Tongue (tissue), 3 donors: ENCODE measurements at places on chromosomes 1 and 21. TPM values are rescaled to one million over a fixed set of nuclear protein-coding genes. Genes with fewer than 3 reads are reported as not detected.

DNA sequence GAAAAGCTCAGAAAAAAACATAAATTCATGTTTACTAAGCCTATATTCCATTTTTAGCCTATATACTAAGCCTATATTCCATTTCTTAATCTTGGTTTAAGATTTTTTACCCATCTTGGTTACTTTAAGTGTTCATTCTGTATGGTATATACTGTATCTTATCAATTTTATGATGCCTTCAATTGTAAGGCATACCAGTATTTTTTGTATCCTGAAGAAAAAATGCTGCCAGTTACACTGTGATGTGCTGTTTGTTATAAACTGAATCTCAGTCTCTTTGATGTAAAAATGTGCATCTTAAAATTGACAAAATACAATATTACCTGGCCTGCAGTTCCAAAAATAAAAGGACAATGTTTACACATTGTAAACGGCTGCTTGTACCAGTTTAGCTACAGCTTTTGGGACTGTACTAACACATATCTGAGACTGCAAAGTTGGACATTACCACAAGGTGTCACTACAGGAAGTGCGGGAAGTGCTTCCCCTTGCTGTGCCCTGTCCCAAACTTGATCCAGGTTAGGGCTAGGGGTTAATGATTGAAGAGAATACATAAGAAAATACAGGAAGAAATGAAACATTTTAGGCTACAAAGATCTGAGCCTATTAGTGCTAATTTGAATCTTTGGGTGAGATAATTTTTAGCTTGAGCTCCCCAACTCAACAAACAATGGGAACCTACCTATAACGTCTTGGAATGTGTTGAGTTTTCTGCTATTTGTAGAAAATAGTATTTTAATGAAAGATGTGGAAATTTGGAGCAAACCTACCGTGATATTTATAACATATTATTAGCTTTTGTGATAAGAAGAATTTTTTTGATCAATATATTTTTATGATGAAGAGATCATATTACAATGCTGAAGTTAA is 108.9 kb downstream of the LBR start:
- peak; percentile 59 for DNase-seq

- DNase-seq = peak; percentile 92
Measured at GRCh38 chr1:19437891-19438294, 47.4 kb downstream of the CAPZB start.

DNA sequence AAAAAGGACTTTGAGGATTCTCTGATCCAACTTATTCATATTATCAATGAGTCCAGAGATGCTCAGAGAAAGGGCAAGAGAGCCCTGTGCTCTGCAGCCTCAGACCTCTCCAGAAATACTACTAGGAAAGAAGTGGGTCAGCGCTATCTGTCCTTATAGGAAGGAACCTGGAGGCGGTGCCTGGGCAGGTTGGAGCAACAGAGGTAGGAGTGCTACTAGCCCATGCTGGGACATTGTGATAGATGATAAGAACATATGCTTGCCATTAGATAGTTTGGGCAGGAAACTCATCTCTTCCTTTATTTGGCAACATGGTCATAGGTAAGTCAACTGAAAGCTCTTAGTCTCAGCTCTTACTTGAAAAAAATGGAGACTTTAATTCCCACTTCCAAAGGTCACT is 133.7 kb upstream of the COA6 start:
- DNase-seq = no peak

DNA sequence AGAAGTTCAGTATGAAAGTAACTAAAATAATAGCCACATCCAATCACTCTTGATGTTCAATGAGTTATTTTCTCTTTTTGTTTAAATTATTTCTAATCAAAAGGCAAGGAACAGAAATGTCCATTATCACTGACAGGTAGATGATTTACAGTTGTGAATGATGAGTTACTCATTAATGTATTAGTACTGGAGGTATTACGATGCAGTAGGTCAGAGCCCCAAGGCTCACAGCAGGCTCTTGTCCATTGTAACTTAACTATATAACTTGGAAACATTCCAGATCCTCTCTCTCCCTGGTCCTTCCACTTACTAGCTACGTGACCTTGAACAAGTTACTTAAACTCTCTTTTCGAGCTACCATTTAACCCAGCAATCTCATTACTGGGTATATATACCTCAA is 39.5 kb downstream of the CRB1 start:
- no peak for DNase-seq

GRCh38 chr1:52725903-52726264 is 369 bp upstream of the ZYG11B start:
- no peak for DNase-seq

GRCh38 chr1:31122101-31122735 is 56.7 kb upstream of the PUM1 start:
- DNase-seq = peak; percentile 65

GRCh38 chr1:229433364-229434004 is 410 bp downstream of the ACTA1 start:
- DNase-seq = no peak

DNA sequence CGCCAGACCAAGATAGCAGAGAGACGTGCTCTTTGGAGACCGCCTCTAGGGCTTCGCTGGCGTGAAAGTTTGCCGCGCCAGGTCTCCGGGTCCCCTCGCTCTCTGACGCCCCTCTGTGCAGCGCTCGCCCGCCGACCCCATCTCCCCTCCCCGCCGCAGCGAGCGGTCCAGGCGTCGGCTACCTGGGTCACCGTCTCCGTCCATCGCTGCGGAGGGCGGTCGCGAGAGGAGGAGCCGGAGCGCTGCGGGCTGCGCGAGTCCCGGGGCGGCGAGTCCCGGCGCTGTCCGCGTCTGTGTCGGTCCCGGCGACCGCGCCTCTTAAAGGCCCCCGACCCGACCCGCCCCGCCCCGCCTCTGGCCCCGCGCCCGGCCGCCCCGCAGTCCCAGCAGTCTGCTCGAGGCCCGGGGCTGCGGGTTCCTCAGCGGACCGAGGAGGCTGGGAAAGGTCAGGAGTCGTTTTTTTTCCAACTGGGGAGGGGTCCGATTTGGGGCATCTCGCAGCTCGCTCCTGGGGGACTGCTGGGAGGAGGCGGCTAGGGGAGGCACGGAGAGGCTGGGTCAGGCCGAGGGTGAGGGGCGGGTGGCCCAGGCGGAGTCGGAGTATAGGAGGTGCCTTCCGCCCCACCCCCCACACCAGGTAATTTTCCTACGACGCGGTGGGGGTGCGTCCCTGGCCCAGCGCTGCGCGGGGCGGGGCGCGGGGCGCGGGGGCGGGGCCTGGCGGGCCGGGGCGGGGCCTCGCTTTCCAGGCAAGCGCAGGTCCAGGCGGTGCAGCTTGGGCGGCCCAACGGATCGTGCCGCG is at the start of the genes FBXO2 and FBXO44:
Gene FBXO2, minus strand, starts transcription at position 293 of the 802 bp plus-strand sequence. Its CDS starts 89 bp downstream, at position 204.
Gene FBXO44, plus strand, starts transcription at position 741 of the 802 bp plus-strand sequence. CDS start 959 bp downstream, outside the sequence.
- DNase-seq = no peak

GRCh38 chr1:159848326-159848725 is 14.1 kb downstream of the VSIG8 start:
- no peak for DNase-seq

DNA sequence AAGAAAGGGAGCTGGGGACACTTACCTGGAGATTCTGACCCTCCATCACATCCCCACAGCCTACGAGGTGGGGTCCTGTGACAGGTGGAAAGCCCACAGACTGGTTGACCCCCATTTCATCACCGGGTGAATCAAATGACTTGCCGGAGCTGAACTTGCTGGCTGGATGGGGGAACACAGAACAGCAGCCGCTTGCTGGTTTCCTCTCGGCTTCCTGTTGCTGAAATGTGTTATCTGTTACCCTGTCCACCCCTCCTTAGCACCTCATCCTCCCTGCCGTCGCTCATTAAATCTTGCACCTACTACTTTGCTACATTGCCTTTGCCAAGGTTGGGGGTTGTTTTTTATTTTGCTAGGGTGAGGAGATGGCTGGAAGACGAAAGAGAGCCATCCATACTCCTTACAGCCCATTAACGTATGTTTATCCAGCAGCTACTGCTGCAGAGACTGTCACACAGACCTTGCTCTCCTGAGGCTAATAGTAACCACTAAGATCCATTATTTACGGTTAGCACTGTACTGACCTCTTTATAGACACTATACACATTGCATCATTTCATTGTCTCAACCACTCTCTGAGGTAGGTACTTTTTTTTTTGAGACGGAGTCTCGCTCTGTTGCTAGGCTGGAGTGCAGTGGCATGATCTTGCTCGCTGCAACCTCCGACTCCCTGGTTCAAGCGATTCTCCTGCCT is 7.0 kb downstream of the PAFAH2 start:
- DNase-seq = no peak

- peak; percentile 34 for DNase-seq
Measured at GRCh38 chr1:19208710-19209438, 1.2 kb downstream of the UBR4 start.

- peak; percentile 91 for DNase-seq
Measured at GRCh38 chr1:227947676-227948492, at the start of gene WNT9A. TSS of gene WNT9A (minus strand) at chr1:227947932. CDS start at chr1:227947887, 45 bp downstream.

DNA sequence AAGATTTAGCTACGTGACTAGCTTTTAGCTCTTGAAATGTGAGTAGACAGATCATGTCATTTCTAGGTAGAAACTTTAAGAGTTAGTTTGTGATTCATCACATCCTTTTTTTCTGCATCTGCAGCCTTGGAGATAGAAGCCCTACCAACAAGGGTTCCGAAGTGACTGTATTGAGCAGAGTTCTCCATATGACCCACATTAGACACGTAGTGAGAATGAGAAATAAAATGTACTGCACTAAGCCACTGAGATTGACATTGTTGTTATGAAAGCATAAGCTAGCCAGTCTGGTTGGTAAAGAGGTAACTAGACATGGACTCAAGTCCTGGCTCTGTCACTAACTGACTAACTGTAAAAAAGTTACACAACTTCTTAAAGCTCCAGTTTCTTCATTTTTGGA is 296.1 kb downstream of the PDE4B start:
- no peak for DNase-seq

DNA sequence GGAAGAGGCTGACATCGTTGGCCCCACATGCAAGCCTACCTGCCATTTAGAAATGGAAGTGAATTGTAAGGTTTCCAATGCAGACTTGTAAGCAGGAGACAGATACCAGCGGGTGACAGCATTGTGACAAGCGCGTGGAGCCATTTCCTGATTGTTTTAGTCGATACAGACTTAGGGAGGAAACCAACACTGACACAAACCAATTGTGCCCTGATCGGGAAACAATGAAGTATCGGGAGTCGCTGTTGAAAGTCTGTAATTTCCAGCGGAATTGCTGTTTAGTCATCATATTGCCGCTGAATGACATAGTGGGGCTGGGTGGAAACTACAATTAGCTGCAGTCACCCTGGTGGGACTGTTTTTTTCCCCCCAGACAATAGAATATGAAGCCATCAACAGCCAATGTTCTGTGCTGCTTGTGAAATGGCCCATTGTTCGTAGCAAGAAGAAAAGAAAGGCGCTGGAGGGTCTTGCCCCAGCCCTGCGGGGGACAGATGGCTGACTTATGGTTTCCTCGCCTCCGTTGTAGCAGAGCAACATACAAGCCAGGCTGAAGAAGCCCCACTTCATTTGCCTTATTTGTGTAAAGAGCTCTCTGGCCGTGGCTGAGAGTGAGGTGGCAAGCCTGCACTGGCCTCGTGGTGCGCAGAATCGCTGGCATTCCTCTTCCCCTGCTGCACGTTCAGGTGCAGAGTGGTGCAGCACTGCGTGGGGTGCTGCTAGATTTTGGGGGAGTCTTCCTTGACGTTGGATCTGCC is 462.7 kb downstream of the CAMTA1 start:
- DNase-seq = no peak

The PLEKHM2 gene
- total RNA-seq = 55.1 TPM

The SLFNL1 gene
- 1.1 TPM for total RNA-seq

The SH2D2A gene
- total RNA-seq = not detected

The MTF2 gene
- 42.7 TPM for total RNA-seq
